ENCODE measurements at places on chromosomes 13 and 19.

GRCh38 chr13:111505175-111505777, 184.8 kb downstream of the TEX29 start:
- DNase-seq, result no peak

DNA sequence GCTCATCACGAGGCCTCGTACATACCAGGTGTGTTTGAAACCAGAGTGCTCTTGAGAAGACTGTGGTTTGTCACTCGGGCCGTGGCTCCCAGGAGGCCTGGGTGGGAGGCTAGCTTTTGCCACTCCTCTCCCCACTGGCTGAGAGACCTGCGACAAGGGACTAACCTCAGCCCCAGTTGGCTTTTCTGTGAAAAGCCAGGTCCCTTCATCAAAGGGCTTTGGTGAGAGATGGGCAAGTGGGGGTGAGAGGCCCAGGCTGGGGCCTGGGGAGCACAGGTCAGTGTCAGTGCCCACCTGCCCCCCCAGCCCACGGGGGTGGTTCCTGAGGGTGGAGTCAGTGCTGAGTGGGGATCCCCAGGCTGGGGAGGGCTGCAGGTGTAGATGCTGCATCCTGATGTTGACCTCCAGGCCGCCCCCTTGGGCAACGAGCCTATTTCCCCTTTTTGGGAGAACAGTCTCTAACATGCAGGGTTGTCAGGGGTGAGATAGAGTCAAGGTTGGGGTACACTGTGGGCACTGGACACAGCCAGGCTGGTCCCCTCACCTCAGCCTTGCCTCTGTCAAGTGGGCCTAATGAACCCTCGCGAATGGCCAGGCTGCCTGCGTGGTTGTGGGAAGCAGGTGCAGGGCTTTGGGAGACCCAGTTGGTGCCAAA, 661 bp downstream of the KCNJ14 start:
- DNase-seq, result no peak

DNA sequence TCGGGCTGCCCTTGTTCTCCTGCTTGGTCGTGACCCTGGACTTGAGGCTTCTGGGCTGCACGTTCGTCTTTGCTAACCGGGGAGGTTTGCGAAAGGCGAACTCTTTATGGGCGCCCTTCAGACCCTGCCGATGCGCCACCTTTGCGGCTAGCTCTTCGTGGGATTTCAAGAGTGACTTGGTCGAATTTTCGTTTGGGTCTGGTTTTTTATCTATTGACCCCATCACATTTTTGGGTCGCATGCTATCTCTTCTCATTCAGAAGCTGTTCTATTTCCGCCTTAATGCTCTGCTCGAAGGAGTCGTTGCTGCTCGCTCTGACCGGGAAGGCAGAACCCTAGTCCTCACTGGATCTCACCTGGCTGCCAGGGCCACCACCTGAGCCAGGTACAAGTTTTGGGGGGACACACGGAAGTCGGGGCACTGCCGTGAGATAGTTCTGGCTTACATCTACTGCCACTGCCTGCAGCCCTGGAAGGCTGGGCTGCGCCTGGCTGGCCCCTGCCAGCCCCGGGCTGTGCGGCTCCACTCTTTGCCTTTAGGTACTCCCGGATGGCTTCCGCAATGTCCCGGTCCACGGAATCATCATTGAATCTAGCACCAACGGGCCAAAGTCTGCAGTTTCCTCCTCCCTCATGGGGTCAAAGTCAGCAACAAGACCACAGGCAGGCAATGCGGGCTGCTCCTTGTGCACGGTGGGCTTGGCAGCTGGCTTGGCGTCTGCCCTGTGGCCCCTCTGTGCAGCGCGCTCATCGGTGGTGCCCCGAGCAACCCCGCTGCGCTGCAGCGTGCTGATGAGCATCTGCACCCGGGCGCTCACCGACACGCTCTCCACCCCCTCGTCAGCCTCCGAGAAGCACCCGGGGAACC, 16.2 kb downstream of the RB1 start:
- no peak for DNase-seq

- DNase-seq, result no peak
Measured at GRCh38 chr19:1570836-1571235, 2.7 kb upstream of the MEX3D start.

DNA sequence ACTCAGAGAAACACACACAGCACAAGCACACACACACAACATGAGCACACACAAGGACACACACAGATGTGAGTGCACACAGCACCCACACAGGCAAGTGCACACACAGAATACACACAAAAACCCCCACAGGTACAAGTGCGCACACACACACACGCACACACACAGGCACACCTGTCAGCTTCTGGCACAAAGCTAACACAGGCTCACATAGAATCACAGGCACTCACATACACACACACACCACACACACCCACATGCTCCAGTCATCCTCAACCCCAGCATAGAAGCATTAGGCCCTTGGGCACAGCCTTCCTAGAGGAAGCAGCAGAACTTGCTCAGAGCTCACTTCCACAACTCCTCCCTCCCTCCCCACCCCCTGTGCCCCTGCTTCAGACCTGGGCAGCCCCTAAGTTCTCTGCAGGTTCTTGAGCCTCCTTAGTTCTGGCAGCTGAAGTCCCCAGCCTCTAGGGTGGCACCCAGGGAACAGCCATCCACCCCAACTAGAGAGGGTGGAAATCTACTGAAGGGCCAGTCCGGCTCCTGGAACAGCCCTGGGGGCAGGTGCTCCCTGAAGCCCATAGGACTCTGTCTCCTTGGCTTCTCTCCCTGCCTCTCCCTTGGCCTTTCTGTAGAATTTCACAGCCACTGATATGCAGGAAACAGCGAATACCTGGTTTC, 129.9 kb upstream of the VSTM2B start:
- no peak for DNase-seq

DNA sequence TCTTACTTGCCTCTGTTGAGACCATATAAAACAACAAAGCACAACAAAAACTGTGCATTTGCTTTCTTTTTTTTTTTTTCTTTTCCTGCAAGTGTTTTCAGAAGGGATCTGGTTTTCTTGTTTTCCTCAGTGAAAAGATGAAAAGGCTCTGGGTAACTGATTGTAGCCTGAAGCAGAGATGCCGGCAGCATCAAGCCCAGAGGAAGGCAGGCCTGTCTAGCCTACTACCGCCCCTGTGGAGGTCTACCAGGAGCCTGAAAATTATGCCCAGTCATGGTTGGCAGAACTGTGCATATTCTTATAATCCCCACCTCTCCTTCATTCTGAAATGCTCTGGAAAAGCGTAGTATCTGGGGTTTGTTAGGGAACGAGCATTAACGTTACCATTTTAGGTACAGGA, 32.6 kb upstream of the MEDAG start:
- DNase-seq, result no peak

DNA sequence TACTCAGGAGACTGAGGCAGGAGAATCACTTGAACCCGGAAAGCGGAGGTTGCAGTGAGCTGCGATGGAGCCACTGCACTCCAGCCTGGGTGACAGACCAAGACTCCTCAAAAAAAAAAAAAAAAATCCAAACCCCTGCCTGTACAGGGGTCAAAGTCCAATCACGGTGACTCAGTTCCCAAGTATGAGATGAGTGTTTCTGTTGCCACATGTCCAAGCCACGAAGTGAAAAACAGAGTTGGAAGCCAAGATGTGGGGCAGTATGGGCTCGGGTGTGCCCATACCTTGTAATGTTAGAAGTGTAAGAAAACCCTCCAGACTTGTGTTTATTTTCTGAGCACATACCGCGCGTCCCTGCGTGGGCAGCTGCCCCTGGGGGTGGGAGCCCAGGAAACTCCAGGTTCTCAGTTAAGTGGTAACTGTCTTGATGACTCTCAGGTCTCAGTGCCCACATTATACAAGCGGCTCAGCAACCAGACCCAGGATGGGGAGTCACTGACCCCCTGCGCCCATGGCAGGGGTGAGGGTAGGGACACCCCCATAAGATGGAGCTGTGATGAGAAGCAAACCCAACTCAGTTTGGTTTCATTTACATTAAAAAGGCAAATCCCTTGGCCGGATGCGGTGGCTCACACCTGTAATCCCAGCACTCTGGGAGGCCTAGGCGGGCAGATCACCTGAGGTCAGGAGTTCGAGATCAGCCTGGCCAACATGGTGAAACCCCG, 1.2 kb upstream of the GPX4 start:
- peak; percentile 100 for DNase-seq

- peak; percentile 32 for DNase-seq
Measured at GRCh38 chr19:30669329-30670010, 297.3 kb downstream of the ZNF536 start.

DNA sequence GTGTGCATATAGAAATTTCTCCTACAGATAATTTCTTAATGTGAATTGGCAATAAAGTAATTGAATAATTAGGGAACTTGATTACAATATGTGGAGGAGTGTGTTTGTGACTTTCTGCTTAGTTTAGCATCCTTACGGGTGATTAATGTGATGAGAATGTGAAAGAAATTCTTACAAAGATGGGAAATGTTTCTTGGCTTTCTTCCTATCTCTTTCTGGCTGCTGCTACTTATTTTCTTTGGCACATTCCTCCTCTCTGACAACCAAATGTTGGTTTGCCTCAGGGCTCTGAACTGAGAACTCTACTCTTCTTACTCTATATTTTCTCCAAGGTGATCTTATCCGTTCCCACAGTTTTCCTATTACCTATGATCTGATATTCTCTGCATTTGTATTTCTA, 300.1 kb downstream of the TBC1D4 start:
- peak; percentile 83 for DNase-seq

DNA sequence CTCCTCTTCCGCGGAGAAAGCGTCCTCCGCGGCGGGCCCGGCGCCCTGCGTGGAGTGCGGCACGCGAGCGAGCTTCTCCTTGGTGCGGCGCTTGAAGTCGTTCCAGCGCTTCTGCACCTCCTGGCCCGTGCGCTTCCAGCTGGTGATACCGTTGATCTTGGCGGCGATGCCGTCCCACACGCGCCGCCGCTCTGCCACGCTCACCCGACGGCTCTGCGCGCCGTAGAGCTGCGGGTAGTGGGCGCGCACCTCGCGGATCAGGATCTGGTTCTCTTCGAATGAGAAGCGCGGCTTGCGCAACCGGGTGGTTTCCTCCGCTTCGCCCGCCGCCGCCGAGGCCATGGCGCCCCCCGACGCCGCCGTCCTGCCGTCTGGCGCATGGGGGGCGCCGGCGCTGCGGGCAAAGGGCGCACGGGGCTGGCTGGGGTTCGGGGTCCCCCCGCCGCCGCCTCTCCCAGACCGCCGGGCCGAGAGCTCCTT, 941 bp downstream of the MYPOP start:
- DNase-seq, result no peak

- DNase-seq, result no peak
Measured at GRCh38 chr13:113551081-113552000, 33.2 kb upstream of the TFDP1 start.

DNA sequence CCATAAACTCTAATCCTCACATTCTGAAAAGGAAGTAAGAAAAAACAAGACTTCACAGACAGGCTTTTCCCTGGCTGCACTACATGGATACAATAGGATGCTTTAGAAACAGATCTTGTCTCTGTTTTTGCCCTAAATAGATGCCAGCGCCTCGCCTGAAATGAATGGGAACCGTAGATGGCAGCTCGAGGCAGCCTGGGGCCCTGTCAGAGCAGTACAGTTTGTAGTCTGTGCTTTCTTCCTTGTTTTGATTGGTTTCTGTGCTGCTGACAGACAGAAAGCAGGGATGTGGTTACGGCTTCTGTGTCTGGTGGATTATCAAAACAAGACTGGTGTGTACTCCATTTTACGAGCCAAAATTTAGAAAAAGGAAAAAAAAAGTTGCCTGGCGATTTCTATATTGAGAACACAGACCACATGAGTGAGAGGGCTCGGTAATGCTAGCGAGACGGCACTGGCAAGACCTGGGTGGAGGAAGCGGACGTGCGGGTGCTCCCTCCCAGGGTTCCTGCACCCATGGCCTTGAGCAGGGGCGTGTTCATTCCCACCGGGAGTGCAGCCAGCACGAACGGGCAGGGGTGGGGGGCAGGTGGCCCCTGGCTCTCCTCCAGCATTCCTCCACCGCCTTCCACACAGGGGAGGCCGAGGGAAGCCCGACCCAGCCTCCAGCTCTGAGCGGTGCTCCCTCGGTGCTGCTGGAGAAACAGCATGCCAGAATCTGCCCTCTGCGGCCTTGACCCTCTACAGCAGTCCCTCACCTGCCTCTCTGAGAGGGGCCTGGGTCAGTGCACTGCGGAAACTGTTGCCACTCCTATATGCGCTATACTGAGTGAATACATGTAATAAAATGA, 37.6 kb upstream of the C1QTNF9 start:
- peak; percentile 79 for DNase-seq

GRCh38 chr13:48126944-48127830, 32.3 kb upstream of the MED4 start:
- DNase-seq, result peak; percentile 59

DNA sequence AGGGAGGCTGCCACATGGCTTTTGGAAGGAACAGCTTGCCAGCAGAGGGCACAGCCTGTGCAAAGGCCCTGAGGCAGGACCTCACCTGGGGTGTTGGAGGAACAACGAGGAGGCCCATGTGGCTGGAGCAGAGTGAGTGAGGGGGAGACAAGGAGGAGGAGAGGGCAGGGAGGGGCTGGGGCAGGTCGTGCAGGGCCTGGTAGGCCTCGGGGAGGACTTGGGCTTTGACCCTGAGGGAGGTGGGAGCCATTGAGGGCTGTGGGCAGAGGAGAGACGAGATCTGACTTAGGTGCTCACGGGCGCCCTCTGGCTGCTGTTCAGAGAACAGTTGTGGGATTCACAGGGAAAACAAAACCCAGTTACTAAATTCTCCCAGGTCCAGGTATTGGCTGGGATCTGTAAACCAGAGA, 25.2 kb downstream of the ZNRF4 start:
- peak; percentile 15 for DNase-seq

DNA sequence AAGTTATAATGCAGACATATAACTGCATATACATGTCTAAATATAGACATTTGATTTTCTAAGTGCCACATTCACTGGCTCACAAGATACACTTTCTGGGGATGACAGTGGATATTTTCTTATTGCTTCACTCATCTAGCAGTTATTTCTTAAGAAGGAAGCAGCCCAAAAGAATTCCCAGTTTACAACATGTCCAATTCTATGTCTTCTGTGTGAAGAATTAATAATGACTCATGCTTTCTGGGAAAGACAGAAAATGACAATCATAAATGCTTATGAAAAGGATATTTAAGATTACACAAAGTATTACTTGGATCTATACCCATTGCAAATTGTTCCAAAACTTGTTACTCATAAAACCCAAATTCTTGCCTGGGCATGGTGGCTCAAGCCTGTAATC, 543.4 kb downstream of the SUCLA2 start:
- no peak for DNase-seq

GRCh38 chr13:75495938-75496337, 14.0 kb upstream of the TBC1D4 start:
- no peak for DNase-seq

- DNase-seq, result no peak
Measured at GRCh38 chr13:41150058-41150457, 17.5 kb upstream of the KBTBD6 start.

GRCh38 chr13:77415253-77416071, 88.6 kb upstream of the MYCBP2 start:
- no peak for DNase-seq

- peak; percentile 60 for DNase-seq
Measured at GRCh38 chr13:110869231-110869804, 45.6 kb downstream of the ANKRD10 start.

GRCh38 chr13:75850916-75851315, 214.8 kb downstream of the LMO7 start:
- DNase-seq, result peak; percentile 17

- DNase-seq, result no peak
Measured at GRCh38 chr19:38819231-38819920, 6.6 kb upstream of the LGALS4 start.

GRCh38 chr13:45537516-45537915, 72.8 kb downstream of the COG3 start:
- no peak for DNase-seq

GRCh38 chr13:66657165-66657881, 572.8 kb downstream of the PCDH9 start:
- peak; percentile 18 for DNase-seq

- no peak for DNase-seq
Measured at GRCh38 chr19:44803442-44804428, 5.2 kb upstream of the BCAM start.
